ENCODE measurements at places on chromosomes 6 and 20.

DNA sequence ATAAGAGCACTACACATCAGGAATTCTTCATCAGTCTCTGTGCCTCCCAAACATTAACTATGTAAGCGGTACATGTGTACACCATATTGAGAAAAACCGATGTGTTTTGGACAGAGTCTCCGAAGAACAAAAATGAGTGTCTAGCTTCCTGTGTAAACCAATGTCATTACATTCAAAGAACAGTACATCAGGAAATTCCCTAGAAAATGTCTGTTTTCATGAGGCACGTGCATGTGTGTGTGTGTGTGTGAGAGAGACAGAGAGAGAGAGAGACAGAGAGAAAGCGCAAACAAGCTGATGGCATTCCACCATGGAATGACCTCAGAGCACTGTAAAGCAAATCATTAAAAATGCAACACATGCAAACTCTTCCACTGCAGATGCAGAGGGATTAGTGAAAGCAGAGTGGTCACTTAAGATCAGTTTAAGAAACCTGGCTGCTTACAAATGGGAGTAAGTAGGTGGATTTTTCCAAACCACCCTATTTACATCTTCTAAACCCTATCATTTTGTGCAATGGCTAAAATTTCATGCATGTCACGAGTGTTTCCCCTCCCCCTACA lies 133.9 kb downstream of the HIVEP2 start:
- no peak for DNase-seq

GRCh38 chr6:33704215-33705066 lies 7.1 kb downstream of the UQCC2 start:
- DNase-seq: no peak

DNA sequence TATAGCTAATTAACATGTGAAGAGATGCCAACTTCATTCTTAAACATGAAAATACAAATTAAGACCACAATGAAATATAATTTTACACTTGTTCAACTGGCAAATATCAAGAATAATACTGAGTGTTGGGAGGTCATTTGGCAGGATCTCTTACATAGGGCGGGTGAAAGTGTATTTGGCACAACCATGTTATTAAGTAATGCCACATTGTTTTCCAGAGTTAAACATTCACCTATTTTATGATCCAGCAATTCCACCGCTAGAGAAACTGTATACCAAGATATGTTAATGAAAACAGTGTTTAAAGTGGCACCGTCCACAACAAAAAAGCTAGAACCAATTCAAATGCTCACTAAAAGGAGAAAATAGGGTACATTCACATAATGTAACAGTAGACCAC lies 14.1 kb downstream of the MOCS1 start:
- DNase-seq: no peak

DNA sequence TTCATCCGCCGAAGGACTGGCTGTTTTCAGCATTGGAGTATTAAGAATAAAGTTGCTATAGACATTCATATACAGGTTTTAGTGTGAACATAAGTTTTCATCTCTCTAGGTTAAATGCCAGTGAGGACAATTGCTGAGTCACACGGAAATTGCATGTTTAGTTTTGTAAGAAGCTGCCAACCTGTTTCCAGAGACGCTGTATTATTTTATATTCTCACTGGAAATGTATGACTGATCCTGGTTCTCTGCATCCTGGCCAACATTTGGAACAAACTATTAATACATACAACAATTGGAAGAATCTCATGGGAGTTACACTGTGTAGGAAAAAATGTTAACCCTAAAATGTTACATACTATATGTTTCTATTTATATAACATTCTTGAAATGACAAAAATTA lies 16.7 kb upstream of the TGM6 start:
- no peak for DNase-seq

GRCh38 chr20:35360033-35360432 lies 51.7 kb downstream of the UQCC1 start:
- no peak for DNase-seq

DNA sequence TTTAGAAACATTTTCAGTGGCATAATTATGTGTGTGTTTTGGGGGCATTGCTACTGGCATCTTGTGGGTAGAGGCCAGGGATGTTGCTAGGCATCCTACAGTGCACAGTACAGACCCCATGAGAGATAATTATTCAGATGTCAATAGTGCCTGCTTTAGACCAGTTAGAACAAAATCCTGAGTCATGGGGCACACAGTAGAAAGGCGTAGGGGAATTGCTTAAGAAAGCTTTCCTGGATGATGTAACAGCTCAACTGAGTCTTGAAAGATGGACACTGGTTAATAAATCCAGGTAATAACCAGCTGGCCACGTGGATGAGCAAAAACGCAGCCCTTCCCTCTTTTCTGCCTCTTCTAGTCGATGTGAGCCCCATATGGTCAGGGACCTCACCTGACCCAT lies 51.1 kb downstream of the KCNB1 start:
- no peak for DNase-seq

DNA sequence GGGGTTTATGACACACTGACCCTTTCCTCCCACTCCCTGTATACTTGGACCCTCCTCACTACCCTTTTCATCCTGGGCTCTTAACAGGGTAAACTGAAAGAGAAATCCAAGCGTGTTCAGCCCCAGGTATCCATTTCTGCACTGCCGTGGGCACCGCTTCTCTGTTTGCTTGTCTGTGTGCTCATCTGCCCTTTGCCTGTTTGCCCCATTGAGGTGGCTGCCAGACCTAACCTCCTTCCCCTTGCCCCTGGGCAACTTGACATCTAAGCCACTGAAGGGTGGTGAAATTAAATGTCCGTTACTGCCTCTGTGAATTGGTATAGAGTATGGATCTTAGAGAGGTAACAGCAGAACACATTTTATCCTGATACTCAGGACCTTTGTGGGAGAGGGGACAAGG lies 38.7 kb downstream of the ACSS2 start:
- DNase-seq: no peak

GRCh38 chr6:84123186-84123585 lies 89.6 kb downstream of the MRAP2 start:
- DNase-seq: no peak

DNA sequence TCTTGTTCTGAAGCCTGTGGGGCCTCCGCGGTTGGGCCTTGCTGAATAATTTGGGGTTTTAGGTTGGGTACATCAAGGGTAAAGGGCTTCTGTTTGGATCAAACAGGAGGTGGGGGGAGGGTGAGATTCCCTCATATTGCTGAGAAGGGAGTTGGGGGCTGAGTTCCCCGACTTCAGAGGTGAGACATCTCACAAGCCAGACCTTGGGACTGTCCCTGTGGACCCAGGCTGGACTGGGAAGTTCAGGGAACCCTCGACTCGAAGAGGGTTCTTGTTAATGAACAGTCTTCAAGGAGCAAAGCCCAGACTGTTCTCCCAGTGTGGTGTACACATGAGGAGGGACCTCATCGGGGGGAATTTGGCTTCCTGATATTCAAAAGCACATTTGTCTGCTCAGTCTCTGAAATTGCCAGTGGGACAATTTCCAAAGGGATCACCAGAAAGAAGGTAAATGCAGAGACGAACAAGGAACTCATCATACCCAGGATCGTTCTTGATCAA lies 118.5 kb downstream of the SYCP2 start:
- no peak for DNase-seq

DNA sequence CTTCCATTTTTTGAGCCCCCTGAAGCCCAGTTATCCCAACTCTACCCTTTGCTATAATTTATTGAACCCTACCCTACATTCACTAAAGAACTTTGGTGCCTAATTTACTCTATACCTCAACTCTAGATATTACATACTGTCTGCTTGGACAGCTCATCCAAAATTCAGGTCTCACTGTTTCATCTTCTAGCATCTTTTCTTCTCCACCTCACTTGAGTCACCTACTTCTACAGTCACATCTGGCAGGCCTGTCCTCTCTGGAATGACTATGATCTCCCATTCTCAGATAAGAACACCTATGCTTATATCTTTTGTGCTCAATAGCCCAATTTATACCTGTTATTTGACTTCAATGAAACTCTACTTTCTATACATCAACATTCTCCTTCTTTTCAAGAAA lies 58.0 kb downstream of the SHPRH start:
- no peak for DNase-seq

- peak; percentile 35 for DNase-seq
Observed at GRCh38 chr6:111711476-111711875, 105.8 kb upstream of the TRAF3IP2 start.

GRCh38 chr6:4338884-4339283 lies 203.5 kb upstream of the ECI2 start:
- no peak for DNase-seq

DNA sequence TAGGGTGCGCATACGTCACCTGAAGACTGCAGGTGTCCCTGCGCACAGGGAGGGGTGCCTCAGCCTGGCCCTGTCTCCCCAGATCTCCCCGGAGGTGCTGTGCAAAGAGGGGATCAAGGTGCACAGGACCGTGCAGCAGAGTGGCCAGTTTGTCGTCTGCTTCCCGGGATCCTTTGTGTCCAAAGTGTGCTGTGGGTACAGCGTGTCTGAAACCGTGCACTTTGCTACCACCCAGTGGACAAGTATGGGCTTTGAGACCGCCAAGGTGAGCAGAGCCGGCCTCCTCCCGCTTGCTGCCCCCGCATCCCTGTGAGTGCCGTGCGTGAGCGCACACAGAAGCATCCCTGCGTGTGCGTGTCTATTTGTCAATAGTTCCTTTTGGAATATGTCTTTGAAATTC lies 150.7 kb downstream of the DTNBP1 start:
- no peak for DNase-seq

GRCh38 chr20:62822788-62823651 lies 6.2 kb downstream of the COL9A3 start:
- DNase-seq: peak; percentile 64

- DNase-seq: no peak
Observed at GRCh38 chr20:32078791-32079190, 26.7 kb downstream of the HCK start.

DNA sequence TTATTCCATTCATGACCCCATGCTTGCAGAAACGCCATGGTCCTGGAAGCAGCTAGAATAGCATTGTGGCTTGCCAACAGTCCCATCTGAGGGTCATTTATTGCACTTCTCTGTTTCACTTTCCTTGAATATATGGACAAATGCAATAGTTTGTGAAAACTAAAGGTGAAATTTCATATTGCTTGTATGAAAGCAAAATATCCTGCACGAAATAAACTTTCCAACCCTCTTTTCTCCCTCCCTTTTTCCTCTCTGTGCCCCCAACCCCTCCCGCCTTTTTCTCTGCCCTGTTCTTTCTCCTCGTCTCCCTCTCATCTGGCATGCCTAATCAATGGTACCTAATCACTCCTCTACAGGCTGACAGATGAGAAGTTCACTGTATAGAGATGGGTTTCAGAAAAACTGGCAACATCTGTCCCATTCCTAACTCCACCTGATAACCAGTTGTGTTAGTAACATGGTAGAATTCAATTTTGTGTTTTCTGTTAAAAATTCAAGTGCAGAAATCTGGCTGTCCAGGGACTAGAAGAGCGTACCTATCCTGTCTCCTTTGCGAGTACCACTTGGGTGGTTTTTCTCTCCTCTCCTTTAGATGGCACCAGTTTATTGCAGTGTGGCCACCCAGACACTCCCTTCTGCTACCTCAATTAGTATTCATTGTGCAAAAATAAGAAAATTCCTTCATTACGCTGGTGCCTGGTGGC lies 198.6 kb downstream of the FOXA2 start:
- peak; percentile 39 for DNase-seq

DNA sequence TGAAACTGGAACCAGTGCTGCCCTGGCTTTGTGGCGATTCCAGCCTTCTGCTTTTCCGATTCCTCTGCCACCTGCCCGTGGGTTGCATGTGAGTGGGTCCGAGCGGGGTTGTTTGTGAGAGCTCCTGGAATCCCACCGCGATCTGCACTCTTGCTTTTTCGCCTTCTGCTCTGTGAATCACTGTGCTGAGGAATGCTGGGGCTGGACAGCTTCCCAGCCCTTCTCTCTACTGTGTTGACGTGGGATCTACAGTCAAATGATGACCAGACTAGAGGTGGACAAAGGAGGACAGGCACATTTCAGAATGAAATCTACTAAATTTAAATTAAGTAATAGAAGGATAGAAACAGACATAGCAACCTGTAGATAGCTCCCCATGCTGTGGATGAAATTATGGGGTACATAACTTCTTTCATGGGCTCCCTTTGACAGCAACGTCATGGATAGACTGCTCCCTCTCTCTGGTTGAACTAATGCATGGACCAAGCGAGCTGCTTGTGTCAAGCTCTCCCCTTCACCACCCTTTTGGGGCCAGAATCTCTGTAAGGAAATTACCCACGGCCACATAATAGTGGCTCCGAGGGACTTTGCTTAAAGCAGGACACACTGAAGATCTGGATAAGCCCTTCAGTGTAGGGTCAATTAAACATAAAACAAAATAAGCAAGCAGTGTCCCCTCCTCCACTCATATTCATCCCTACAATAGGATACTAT lies 2.0 kb downstream of the FNDC1 start:
- DNase-seq: no peak

DNA sequence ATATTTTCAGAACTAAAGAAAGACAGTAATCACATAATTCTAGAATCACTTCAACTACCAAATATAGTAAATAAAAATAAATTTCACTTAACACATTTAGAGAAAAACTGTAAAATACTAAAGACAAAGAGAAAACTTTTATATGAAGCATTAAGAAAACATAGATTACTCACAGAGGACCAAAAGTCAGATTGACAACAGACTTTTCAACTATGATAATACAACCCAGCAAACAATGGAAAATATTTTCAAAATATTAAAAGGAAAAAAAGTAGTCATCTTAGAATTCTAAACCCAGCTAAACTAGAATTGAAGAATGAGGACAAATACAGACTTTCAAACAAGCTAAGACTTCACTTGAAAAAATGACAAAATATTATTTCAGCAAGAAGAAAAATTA lies 164.8 kb upstream of the ARID1B start:
- no peak for DNase-seq

- DNase-seq: no peak
Observed at GRCh38 chr6:107956586-107957307, 1.3 kb downstream of the SEC63 start.

DNA sequence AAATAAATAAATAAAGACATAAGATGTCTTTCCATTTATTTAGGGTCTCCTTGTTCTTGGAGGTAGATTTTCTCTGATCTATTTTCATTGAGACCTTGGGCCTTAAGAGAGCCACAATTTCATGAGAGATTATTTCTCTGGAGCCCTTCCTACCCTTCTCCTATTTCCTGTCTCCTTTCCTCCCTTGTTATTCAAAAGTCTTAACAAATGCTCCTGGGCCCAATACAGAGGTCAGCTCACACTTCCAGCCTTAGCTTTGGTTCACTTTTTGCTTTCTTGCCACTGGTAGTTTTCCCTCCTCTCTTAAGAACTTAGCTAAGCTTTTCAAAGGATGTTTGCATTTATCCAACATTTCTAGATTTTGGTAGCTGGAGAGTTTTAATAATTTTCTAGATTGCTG lies 44.0 kb downstream of the PTPRA start:
- no peak for DNase-seq

DNA sequence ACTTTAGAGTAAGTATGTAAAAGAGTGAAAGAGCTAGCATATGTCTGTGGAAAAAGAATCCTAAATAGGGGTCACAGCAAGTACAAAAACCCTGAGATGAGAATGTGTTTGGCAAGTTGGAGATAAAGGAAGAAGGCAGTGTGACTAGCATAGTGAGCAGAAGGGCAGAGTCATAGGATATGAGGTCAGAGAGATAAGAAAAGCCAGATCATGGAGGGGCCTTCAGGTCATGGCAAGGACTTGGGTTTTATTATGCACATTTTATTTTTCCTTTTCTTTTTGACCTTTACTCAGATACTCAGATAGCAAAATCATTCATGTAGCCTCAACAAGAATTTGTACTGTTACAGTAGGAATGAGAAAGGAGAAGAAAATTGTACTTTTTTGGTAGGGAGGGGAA lies 138.0 kb downstream of the GJA1 start:
- no peak for DNase-seq

GRCh38 chr6:93916716-93917115 lies 497.4 kb upstream of the EPHA7 start:
- no peak for DNase-seq

- DNase-seq: no peak
Observed at GRCh38 chr20:24792641-24793495, 156.2 kb upstream of the CST7 start.

Data from NCI-H1436 (cell line).